ENCODE measurements at places on chromosomes 13 and 19. TPM values are rescaled to one million over a fixed set of nuclear protein-coding genes. Genes with fewer than 3 reads are reported as not detected.
A peak's percentile ranks its signal among the peaks of the same experiment; 100 is the strongest.

The ZNF225 gene
- total RNA-seq, result 3.5 TPM

The PLA2G4C gene
- total RNA-seq, result 2.0 TPM

The THSD8 gene
- 24.8 TPM for total RNA-seq

GRCh38 chr13:30846866-30847265, 59.2 kb upstream of the MEDAG start:
- H3K4me3 ChIP-seq, result no peak overlapping the region
- H3K4me1 ChIP-seq, result peaks cover 18% of the 10 kb centered on the region
- no peak for DNase-seq

DNA sequence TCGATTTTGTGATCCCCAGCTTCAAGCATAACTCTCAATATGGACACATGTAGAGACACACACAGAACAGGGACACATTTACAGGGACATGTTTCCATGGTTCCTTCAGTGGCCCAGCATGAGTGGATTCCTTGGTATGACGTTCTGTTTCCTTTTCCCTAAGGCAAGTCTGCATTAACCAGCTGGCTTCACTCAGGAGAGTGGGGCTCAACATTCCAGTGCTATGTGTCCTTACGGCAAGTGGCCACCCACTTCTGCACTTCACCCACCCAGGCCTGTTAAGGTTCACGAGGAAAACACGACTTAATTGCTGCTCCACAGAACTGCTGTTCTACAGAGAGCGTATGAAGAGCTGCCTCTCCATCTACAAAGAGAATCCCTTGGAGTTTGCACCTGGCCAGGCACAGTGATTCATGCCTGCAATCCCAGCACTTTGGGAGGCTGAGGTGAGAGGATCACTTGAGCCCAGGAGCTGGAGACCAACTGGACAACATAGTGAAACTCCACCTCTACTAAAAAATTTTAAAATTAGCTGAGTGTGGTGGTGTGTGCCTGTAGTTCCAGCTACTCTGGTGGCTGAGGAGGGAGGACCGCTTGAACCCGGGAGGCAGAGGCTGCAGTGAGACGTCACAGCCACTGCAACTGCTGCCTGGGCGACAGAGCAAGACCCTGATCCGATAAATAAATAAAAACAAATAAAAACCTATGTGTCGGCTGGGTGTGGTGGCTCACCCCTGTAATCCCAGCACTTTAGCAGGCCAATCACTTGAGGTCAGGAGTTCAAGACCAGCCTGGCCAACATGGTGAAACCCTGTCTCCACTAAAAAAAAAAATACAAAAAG, 32.5 kb downstream of the BRD4 start:
- peaks cover 68% of the 10 kb centered on the region for H3K4me1 ChIP-seq
- H3K36me3 ChIP-seq, result no peaks in the 10 kb centered on the region
- peak overlapping the region; percentile 74 for H3K27ac ChIP-seq
- no peak for DNase-seq

- no peak overlapping the region for H3K4me3 ChIP-seq
- no peak for DNase-seq
- no peaks in the 10 kb centered on the region for H3K36me3 ChIP-seq
- no peak overlapping the region for H3K27ac ChIP-seq
- no peaks in the 10 kb centered on the region for H3K27me3 ChIP-seq
Measured at GRCh38 chr13:28375250-28375930, 119.5 kb downstream of the FLT1 start.

DNA sequence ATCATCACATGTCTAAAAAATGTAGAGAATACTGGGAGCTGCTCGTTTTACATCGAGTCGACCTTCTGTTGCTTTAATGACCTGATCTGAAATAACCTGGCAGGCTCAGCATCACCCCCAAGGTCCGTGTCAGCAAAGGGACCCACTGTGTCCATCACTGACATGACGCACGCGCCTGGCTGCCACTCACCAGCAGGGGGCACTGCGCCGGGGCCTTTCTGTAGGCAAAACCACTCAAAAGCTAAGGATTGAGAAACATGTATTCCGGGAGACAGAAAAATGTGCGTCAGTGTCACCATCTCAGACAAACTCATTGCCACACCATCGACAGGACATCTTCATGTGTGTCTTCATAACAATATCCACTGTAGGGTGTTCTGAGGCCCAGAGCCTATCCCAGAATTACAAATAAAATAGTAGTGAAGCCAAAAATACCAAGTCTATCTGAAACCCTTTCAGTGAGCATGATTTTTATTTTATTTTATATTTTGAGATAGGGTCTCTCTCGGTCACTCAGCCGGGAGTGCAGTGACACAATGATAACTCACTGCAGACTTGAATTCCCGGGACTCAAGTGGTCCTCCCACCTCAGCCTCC, 130.3 kb upstream of the LSM14A start:
- peak; percentile 24 for DNase-seq
- no peak overlapping the region for H3K27ac ChIP-seq
- H3K4me1 ChIP-seq, result no peaks in the 10 kb centered on the region
- H3K27me3 ChIP-seq, result no peaks in the 10 kb centered on the region
- no peak overlapping the region for H3K4me3 ChIP-seq

- no peak overlapping the region for H3K4me3 ChIP-seq
- H3K4me1 ChIP-seq, result no peaks in the 10 kb centered on the region
- no peaks in the 10 kb centered on the region for H3K27me3 ChIP-seq
- no peak overlapping the region for H3K27ac ChIP-seq
Measured at GRCh38 chr13:48859272-48860105, 116.2 kb upstream of the FNDC3A start.

DNA sequence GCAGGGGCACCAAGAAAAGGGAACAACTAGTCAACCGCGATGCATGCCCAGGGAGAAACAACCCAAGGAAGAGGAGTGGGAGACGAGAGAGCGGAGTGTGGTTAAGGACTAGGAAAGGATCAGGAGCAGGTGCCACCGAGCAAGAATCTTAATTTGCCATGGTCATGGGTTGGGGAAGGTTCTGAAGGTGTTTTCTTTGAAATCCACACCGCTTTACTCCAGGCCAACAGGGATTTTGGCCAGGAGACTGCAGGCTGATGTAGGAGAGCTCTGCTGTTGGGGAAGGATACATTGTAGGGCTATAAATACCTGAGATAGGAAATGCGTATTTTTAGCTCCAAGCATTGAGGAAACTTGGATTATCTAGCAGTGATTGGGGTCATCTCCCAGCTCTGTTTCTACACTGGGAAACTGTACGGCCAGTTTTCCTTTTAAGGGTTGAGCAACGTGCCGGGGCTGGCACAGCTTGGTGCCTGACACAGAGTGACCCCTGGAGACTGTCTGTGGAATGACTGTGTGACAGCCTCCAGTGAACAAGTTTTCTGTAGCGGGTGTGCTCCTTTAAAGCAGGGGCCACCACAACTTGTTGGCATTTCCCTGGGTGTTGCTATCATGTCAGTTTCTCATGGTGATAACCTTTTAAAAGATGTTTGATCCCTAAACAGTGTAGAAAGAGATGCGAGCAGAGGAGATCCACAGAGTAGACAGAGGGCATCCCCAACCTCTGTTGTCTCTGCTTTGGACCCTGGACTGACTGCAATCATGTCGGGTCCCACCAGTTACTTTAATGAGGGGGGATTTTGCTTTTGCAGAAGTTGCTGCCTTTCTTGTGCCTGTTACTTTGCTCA, 34.3 kb downstream of the ZNF536 start:
- no peaks in the 10 kb centered on the region for H3K4me1 ChIP-seq
- peaks cover 3% of the 10 kb centered on the region for H3K27me3 ChIP-seq
- no peak for DNase-seq
- no peaks in the 10 kb centered on the region for H3K36me3 ChIP-seq
- H3K4me3 ChIP-seq, result no peak overlapping the region

- no peak within 1 kb of the TSS for H3K4me3 ChIP-seq
- peaks cover 17% of the 10 kb centered on the region for H3K4me1 ChIP-seq
- H3K27me3 ChIP-seq, result no peaks in the 10 kb centered on the region
- H3K36me3 ChIP-seq, result no peaks in the 10 kb centered on the region
Measured at GRCh38 chr19:39196860-39197562, at the start of gene NCCRP1. NCCRP1 (plus strand) TSS chr19:39196964; CDS start chr19:39196983, 19 bp downstream.

- H3K27ac ChIP-seq, result no peak overlapping the region
- no peak overlapping the region for H3K4me3 ChIP-seq
- H3K4me1 ChIP-seq, result no peaks in the 10 kb centered on the region
- no peaks in the 10 kb centered on the region for H3K36me3 ChIP-seq
- DNase-seq, result no peak
Measured at GRCh38 chr13:67860315-67860714, 630.2 kb upstream of the PCDH9 start.

- no peak overlapping the region for H3K4me3 ChIP-seq
- H3K27ac ChIP-seq, result peak overlapping the region; percentile 36
- H3K36me3 ChIP-seq, result peaks cover 26% of the 10 kb centered on the region
Measured at GRCh38 chr19:34217952-34218817, 36.2 kb upstream of the GARRE1 start.

DNA sequence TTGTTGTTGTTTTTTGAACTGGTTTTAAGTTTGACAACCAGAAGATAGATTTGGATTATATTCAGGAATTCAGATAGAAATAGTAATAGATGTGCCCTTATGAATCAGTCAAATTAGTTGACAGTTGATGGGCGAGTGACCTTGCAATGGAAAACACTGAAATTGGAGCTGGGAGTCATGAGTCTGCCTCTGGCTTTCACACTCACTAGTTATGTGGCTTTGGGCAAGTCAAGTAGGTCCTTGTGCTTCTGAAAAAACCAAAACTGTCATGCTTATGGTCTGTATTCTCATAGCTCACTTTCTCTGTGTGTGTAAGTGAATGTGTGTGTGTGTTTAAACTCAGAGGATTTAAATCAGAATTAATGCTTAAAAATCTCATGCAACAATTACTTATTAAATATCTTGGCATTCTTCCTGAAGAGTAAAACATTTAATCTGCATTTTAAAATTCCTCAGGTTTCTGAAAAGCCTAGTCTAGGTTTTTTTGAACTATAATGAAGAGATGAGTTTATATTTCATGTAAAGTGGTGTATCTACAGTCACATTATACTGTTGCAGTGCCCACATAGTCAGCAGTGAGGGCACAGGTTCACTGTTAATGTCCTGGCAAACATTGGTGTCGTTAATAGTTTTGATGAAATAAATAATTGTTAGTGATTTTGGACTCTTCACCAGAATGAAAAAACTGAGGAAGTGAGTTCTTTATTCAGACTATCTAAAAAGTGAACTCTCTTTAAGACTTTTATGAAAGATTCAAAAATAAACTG, 32.5 kb downstream of the UCHL3 start:
- H3K36me3 ChIP-seq, result no peaks in the 10 kb centered on the region
- H3K4me1 ChIP-seq, result no peaks in the 10 kb centered on the region
- H3K27me3 ChIP-seq, result no peaks in the 10 kb centered on the region
- H3K4me3 ChIP-seq, result no peak overlapping the region

DNA sequence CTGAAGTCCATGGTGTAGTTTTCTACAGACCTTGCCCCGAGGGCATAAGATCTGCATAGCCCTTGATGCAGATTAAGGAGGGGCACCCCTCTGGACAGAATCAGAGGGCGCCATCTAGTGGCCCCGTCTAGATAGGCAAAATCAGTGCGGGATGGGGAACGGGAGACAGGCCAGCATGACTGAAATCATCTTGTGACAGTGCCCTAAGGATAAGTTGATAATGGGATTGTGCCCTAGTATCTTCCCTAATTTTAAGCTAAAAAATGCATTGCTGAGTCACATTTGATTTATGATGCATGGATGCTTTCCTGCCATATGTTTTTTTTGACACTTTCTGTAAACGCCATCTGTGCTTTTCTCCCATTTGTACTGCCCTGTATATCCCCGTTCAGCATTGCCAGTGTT, 19.0 kb upstream of the GPI start:
- peak; percentile 42 for DNase-seq
- no peaks in the 10 kb centered on the region for H3K27me3 ChIP-seq
- H3K36me3 ChIP-seq, result peaks cover 3% of the 10 kb centered on the region
- no peaks in the 10 kb centered on the region for H3K4me1 ChIP-seq

DNA sequence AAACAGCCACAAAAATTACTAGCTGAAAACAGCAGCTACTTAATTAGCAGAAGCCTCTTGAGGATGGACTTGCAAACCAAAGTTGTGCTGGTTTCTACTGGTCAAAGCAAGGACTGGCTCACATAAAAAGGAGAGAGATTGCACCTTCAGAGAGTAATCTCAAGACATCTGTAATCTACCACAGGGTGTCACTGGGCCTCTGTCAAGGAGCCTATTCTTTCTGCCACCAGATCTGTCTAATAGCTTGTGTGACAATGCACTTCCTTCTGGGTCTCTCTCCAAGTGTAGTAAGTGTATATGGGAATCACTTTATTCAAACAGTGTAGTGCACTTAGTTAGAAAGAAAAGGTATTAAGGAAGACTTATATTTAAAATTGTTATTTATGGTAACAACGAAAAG, 24.4 kb upstream of the ZNF561 start:
- DNase-seq, result no peak
- no peaks in the 10 kb centered on the region for H3K27me3 ChIP-seq
- H3K36me3 ChIP-seq, result no peaks in the 10 kb centered on the region
- H3K27ac ChIP-seq, result no peak overlapping the region

DNA sequence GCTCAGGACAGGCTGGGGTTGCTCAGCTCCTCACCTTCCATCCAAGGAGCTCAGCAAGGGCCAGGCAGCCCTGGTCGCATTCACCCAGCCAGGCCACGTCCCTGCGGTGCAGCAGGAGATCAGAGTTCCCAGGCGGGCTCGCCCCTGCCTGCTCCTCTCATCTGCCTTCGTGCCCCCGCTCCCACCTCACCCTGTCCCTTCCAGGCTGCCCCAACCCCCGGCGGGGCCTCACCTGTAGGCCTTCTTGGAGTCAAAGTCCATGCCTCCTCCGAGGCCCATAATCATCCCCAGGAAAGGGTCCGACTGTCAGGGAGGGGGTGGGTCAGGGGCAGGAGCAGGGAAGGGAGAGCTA, 1.3 kb upstream of the RINL start:
- no peak for DNase-seq
- H3K27ac ChIP-seq, result no peak overlapping the region
- H3K4me3 ChIP-seq, result no peak overlapping the region
- H3K27me3 ChIP-seq, result no peaks in the 10 kb centered on the region
- H3K36me3 ChIP-seq, result no peaks in the 10 kb centered on the region

DNA sequence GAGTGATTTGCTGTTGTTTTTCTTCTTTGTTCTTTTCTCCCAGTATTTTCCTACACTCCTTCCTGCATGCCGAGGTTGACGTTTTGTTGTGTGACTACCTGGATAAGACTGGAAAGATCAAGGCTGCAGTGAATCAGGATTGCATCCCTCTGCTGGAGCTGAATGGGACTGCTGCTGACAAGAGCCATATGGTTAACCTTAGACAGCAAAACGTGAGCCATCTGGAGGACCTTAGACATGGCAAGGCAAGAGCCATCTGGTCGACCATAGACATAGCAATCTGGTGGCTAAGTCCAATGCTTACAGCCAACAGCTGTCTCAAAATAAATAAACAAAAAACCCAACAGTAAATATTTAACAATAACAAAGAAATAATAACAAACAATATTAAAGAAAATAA, 42.6 kb upstream of the ZNF91 start:
- no peak for DNase-seq
- H3K4me1 ChIP-seq, result no peaks in the 10 kb centered on the region
- no peaks in the 10 kb centered on the region for H3K36me3 ChIP-seq
- no peak overlapping the region for H3K27ac ChIP-seq
- H3K27me3 ChIP-seq, result no peaks in the 10 kb centered on the region

DNA sequence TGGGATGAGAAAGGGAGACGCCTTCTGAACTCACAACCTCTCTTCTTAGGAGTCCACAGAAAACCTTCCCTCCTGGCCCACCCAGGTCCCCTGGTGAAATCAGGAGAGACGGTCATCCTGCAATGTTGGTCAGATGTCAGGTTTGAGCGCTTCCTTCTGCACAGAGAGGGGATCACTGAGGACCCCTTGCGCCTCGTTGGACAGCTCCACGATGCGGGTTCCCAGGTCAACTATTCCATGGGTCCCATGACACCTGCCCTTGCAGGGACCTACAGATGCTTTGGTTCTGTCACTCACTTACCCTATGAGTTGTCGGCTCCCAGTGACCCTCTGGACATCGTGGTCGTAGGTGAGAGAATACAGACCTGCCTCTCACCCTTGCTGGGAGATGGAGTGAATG, 3.3 kb downstream of the KIR3DL3 start:
- H3K36me3 ChIP-seq, result no peaks in the 10 kb centered on the region
- H3K27ac ChIP-seq, result no peak overlapping the region
- no peak for DNase-seq
- no peaks in the 10 kb centered on the region for H3K4me1 ChIP-seq

Measured in Panc1 (cell line).